ENCODE measurements at places on chromosomes 6 and 20.

- DNase-seq = no peak
Measured at GRCh38 chr20:18018100-18018499, 39.6 kb downstream of the OVOL2 start.

DNA sequence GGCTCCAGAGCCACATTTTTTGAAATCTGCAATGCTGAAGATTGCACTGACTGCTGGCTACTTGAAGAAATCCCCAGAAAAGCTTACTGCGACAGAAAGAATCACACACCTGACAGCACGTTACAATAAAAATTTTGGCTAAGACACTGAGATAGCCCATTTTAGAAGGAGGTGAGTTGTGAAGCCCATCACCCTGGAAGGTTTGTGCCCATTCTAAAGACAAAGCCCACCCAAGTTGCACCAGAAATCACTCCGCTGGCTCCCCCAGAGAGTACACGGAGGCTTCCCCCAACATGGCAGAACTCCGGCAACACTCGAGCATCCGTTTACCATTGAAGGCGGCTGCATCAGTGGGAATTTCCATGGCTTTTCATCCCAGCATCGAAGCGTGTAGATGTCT is 29.4 kb downstream of the LPA start:
- DNase-seq = no peak

DNA sequence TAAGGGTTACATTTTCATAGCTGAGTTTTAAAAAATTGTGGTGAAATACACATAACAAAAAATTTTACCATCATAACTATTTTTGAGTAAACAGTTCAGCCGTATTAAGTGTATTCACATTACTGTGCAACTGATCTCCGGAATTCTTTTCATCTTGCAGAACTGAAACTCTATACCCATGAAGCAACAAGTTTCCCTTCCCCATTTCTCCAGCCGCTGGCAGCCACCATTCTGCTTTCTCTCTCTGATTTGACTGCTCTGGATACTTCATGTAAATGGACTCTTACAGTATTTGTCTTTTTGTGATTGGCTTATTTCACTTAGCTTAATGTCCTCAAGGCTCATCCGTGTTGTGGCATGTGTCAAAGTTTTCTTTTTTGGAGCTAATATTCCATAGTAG is 341.6 kb downstream of the QKI start:
- DNase-seq = no peak

DNA sequence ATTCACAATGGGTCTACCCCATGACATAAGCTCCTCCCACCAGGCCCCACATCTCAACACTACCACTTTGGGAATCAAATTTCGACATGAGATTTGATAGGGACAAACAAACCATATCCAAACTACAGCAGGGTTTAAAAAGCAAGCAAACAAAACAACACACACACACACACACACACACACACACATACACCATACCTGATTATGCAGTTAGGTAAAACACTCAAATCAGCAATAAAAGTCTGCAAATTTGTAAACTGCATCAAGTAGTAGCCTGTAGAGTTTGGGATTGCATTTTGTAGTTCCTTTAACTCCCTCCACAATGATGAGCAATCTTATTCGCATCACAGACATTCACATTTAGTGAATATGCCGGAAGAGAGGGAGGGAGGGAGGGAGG is 32.6 kb upstream of the TNFAIP3 start:
- DNase-seq = no peak

DNA sequence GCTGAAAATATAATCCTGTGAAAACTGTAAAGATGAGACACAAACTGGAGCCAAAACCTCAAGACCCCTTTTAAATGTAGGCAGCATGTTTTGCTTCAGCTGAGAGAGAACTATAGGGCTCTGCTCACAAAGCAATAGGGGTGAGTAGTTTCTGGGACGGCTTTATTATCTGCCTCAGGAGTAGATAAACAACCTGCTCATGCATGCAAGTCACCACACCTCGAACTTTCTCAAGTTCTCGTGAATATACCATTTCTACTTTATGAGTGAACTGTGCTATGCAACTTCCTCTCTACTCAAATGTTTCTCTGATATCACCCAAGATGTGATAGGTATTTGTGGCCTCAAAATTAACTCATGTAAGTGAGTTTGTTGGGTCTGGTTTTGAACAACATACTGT is 7.5 kb upstream of the OOEP start:
- no peak for DNase-seq

DNA sequence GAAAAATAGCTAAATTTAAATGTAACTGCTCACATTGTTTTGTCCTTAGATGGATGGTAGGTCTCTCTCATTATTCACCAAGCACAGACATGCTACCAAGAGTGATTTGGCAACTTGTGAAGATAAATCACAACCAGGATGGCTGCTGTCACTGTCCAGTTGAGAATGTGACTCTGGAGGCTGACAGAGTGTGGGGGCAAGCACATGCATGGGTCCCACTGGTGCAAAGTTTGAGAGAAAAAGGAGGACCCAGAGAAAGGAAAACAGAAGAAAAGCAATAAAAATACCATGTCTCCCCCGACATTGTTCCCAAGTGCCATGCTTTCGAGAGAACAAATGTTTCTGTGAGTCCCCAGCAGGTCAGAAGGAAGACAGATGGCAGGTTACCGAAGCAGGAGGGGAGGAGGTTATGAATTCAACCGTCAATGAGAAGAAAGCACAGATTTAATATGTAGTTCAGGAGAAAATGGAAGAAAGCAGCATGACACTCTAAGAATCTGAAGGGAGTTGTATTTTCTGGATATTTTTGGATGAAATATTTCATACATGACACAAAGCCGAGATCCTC is 73.0 kb upstream of the TSHZ2 start:
- no peak for DNase-seq

- no peak for DNase-seq
Measured at GRCh38 chr20:46582648-46583047, 32.2 kb upstream of the OCSTAMP start.

DNA sequence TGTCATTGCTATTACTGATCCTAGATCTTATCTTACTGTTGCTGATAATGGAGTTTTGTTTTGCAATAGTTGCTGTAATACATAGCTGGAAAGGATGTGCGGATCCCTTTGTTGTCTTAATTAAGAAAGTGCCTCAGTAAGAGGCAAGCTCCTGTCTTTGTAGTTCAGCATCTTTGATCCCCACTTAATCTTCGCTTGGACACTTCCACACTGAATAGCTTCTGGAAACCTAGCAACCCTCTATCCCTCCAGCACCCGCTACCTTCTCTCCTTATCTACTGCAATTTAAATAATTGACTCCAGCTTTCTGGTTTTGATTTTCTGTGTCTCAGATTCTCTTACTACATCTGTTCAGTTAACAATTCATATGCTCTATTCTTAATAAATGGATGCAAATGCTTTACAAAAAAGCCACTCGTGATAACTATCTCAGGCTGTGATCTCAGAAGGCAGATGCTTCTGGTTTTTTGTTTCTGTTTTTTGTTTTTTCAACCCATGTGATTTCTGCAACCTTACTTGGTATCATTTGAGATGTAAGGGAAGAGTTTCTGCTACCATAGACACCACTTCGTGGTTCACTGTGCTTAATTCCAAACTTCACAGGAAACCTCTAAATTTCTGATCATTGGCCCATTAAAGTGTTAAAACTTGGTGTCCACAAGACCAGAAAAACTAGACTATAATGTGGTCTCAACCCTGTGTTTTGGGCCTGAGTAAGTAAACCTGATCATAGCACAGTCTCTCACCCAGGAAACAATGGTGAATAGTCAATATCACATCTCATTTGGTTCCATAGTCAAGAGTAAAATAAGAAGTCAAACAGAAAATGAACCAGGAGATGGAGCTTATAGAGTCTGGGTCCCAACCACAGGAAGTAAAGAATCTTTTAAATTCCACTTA is 352.1 kb upstream of the SOX4 start:
- no peak for DNase-seq

GRCh38 chr6:169158691-169159090 is 95.0 kb downstream of the THBS2 start:
- DNase-seq = no peak

GRCh38 chr6:57242505-57242904 is 20.4 kb upstream of the RAB23 start:
- no peak for DNase-seq

DNA sequence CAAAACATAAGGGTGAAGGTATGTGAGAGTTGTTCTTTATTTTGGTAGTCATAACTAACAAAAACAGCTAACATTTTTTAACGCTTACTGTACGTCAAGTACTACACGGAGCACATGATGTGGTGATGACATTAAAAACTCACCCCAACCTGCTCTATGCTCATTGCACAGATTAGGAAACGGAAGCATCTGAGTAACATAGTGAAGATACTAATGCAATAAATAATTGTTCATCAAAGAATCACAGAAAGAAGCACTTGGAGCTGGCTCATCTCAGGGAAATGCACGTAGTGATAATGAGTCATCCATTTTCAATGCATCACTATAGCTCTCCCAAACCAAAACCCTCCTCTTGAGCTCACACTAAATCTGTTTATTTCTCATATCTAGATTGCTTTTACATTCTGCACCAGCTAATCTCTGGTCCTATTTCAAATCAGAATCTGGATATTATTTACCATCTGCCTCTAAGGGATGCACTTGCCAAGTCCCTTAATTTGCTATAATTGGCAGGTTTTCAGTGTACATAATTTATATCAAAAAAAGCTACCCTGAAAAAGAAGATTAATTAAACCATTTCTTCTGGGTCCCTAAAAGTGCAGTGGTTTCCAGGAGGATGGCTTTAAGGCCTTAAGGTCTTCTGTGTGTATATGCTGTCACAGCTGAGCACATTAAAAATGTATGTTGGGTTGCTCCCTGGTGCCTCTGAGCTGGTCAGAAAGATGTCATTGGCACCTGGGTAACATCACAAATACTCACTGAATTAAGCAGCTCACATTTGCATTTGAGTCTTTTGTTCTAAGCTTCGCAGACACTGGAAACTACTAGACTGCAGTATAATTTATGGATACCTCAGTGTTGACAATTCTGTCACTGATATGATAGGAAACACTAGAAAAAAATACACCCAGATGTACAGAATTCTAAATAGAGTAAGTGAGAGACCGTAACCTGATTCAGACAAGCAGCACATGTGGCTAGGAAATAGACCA is 677.4 kb upstream of the CITED2 start:
- no peak for DNase-seq

DNA sequence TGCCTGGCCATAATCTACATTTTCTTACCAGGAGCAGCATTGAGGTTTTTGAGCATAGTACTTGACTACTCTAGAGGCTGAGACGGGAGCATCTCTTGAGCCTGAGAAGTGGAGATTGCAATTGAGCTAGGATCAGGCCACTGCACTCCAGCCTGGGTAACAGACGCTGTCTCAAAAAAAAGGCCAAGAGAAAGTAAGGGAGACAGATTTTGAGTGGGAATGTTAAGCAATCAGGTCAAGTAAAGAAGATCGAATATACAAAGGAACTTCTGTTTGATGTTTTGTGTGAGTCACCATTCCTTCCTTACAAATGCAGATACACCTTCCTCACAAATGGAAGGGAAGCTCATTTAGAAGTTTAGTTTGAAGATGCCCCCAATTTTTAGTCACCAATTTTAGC is 4.4 kb downstream of the PNRC1 start:
- DNase-seq = no peak

DNA sequence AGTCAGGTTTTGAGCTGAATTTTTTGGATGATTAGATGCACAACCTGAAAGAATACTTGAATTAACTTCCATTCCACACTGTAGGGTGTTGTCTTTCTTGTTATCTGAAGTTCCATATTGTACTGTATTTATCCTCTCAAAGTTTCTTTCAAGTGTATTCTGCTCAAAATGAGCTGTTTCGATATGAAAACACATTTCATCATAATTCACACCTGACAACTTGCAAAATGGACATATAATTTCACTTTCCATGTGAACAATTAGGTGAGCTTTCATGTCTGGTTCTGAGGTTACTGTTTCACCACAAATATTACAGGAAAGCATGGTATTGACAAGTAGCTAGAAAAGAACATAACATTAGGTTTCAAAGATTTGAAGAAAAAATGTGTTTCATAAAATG is 1.7 kb downstream of the ZUP1 start:
- no peak for DNase-seq

DNA sequence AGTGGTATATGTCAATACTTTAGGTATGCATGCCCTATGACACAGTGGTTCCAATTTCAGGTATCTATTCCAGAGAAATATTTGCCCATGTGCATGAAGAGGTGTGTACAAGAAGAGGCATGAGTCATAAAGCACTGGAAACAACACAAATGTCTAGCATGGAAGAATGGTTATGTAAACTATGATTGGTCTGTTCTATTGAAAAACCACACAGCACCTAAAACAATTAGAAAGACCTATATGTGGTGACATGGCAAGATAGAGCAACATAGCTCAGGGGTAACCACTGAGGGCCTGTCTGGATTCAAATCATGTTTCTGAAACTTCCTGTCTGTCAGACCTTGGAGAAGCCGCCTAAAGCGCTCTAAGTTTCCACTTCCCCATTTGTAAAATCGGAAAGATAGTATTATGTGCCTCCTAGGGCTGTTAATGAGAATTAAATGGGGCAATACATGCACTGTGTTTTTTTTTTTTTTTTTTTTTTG is 76.0 kb upstream of the SHLD1 start:
- peak; percentile 34 for DNase-seq

DNA sequence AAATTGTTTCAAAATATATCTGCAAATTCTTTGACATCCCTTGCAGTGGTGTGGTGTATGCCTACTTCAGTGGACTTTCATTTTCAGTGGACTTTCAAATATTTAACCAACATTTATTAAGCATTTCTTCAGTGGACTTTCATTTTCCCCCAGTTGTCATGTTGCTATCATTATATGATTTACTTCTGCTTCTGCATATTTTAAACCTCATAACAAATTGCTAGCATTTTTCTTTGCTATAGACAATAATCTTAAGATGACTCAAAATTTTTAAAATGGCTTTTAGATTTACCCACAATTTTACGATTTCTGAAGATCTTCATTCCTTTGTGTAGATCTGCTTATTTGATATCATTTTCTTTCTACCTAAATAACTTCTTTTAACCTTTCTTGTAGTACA is 592.7 kb upstream of the SLC35B3 start:
- DNase-seq = no peak

- DNase-seq = no peak
Measured at GRCh38 chr6:99743647-99744046, 137.0 kb downstream of the PRDM13 start.

DNA sequence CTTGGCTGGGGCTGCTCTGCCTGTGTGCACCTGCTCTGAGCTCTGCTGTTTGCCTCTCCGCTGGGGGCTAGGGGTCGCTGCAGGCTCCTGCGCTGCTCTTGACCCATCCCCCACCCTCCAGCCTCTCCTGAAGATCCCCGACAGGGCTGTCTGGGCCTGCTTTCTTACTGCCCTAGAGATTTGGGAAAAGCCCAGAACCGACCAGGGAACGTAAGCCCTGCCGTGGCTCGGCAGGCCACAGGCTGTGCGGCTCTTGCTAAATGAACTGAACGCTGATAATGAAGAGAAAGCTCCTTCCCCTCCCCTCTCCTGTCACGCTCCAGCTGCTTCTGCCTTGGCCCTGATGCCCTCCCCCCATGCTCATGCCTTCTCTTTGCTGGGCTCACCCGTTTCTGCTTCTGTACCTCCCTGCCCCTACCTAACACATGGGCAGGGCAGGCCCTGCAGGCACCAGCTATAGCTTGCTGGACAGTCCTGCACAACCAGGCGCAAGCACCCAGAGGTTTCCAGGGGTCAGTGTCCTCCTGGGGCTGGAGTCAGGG is 32.0 kb upstream of the PCMTD2 start:
- no peak for DNase-seq

- DNase-seq = no peak
Measured at GRCh38 chr20:50575865-50576720, 65.9 kb downstream of the PTPN1 start.

Data from NCI-H774 (cell line).